ENCODE measurements at places on chromosomes 2 and 18.

DNA sequence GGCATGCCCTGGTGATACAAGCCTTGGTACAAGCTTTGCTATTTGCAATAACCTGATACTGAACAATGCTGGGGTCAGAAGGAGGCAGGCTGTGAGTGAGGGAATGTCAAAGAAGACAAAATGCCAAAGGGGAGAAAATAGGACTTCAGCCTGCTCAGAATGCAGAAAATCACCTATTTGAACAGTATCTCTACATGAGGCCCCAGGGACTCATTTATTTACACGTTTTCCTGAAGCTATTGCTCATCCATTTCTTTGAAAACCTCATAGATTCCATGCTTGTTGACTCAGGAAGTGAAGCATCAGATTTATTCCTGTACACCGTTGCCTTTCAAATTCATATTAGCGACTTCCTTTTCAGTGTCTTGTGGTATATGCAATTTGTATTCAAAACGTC is 69.4 kb upstream of the CBLN2 start:
- no peak for DNase-seq

GRCh38 chr2:56133441-56133840 is 50.3 kb upstream of the CCDC85A start:
- peak; percentile 8 for DNase-seq

- no peak for DNase-seq
These were observed 280.6 kb downstream of the MYT1L start for GRCh38 chr2:2050446-2050845.

GRCh38 chr18:25299426-25300300 is 52.3 kb downstream of the ZNF521 start:
- DNase-seq: peak; percentile 81

DNA sequence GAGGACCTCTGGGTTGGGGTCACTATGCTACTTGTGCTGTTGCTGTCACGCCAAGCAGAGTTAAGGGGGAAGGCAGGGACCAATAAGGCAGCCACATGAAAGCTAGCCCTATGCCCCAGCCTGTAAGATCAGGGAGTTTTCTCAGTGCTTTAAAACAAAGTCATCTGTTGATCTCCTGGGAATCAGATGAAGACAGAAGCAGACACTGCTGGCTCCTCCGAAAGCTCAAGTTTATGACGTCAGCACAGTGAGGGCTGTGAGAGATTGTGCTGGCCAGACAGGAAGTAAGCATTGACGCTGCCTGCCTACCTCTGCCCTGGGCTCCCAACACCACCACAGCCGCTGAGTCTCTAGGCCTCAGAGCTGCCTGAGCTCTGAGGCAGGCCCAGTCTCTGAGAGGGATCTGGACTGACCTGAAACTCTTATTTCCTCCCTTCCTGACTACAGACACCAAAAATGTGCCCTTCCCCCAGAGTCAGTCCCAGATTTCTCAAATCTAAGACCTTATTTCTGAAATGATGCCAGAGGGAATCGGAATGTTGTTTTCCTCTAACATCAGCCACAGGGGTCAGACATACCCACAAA is 118.1 kb upstream of the EPAS1 start:
- peak; percentile 36 for DNase-seq

DNA sequence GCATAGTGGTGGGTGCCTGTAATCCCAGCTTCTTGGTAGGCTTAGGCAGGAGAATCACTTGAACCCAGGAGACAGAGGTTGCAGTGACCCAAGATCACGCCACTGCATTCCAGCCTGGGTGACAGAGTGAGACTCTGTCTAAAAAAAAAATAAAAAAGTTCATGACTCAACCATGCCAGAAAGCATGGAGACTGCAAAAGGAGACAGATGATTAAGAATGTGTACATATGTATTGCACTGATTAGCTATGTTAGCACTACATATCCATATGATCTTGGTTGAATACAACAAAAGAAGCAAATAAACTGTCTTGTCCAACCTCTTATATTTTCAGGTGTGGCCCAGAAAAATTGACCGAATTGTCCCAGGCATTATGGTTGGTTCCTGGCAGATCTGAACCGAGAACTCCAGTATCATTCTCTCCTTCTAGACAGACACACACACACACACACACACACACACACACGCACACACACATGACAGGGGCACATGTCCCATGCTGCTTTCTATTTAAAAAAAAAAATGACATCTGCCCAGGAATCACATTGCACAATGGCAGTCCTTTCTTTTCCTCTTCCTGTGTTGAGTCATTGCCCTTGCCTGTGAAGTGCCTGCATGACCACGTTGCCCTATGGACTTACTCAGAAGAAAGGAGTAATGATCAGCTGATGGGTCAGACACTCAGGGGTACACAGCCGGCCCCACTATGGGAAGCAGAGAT is 65.6 kb downstream of the MYCN start:
- peak; percentile 62 for DNase-seq

DNA sequence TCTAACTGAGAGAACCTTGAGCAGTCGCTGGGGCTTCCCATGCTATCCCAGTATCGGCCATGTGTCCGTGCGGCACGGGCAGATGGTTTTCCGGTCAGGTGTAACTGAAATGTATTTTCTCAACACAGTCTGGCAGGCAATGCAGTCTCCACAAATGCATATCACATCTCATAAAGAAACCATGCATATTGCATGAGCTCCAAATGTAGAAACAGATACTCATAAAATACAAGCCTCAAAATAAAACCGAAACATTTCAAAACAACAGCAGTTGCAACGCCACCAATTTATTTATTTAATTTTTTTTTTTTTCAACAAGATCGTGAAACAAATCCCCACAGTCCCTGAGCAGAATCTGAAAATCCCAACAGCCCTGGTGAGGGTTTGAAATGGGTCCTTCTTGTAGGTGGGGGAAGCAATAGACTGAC is 299.4 kb downstream of the LPIN1 start:
- DNase-seq: no peak

DNA sequence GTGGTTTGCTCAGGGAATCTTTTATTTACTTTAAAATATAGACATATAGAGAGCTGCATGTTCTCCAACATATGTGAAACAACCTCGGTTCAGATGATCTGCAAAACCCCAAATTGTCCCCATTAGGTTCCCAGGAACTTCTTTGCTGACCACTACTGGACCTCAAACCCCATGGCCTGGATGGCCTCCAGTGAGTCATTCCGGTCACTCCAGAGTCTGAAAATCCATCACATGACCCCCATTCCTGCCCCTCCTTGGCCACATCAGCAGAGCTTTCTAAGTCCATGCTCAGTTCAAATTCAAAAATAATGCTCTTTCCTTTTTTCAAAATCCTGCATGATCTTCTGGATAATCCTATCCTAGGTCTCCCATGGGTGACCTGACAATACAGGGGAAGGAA is 271.0 kb downstream of the TNS1 start:
- peak; percentile 21 for DNase-seq

DNA sequence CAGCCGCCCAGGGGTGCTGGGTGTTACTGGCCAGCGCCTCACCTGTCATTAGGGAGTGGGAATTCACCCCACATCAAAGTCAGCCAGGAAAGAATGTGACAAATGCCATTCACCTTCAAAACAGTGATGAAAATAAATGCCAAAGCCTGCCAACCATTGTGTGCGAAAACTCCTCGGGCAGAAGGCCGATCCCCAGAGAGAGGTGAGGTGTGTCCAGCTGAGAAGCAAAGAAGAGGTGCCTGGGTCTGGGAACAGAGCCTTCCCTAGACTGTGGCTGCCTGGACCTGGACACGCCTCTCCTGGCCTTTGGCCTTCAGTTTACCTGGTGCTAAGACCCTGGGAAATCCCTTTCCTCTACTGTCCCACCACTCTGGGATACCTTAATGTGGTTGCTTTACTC is 142.7 kb downstream of the CYP26B1 start:
- no peak for DNase-seq

DNA sequence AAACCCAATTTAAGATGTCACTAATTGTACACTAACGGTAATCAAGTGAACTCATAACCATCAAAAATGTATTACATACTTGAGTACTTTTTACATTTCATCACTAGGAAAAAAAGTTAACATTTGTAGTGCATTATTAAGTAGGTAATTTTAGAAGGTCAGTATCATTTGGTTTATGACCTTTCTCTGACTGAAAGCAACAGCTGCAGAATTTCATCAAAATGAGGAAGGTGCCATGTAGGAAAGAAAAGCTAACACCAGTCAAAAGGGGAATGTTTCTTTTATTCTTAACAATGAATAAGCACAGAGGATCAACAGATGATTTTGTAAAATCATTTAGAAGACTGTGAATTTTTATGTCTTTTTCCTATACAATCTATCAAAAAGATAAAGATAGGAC is 79.0 kb downstream of the PIGN start:
- DNase-seq: no peak

DNA sequence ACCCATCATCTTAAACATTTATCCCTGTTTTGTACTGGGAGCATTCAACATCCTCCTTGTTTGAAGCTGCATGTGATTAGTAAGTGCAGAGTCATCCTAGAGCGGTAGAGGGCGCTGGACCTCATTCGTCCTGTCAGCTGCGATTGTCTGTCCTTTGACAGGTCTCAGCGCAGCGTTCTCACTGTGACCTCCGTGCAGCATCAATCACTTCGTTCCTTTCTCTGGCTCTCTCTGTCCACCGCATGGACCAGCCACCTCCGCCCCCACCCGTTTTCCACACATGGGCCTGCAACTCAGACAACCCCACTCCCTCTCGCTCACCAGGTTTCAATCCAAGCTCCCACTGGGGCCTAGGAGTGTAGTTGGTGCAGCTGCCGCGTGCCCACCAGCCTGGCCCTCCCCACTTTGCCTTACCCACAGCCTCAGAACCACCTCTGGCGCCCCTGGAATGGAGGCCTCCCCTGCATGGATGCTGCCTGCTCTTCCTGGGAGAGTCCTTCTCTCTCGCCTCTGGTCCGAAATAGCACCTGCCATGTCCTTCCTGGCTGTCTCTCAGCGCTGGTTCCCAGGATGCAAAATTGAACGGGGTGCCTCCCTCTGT is 90.5 kb downstream of the NDUFA10 start:
- DNase-seq: peak; percentile 28

GRCh38 chr2:232405943-232406510 is 617 bp upstream of the ALPG start:
- DNase-seq: no peak

DNA sequence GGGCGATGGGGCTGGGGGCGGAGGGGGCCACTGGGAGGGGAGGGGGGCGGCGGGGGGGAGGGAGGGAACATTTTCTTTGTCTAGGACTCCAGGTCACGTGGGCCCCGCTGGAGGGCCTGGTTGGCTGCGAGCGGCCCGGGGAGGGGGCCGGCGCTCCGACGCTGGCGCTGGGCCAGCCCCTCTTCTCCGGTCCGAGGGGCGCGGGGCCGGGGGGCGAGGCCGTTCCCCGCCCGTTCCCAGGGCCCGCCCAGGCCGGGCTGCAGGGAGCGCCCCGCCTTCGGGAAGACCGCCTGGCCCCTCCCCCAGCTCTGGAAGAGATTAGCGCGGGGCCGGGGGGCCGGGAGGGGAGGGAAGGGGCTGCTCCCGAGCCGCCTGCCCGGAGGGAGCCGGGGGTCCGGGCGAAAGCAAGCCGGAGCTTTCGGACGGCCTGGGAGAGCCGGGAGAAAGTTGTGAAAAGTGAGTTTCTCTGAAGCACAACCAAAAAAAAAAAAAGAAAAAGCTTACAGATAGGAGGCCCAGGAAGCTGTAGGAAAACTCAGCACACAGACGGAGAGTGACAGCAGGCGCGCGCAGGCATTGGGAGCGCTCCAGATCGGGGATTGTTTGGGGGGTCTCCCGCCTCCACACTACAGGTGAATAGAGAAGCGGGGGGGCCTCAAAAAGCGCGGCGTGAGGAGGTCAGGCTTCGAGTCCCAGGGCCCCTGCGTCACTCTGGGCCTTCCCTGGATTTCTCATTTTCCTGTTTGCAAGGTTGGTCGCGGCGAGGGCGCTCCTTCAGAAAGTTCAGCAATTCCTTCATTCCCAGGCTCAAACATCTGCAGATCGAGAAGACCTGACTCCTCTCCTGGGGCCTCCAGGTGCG is 84.1 kb upstream of the POMC start:
- peak; percentile 18 for DNase-seq

- DNase-seq: no peak
These were observed 4.4 kb downstream of the ANKRD44 start for GRCh38 chr2:197306024-197306695.

GRCh38 chr2:77054938-77055337 is 467.2 kb downstream of the LRRTM4 start:
- peak; percentile 1 for DNase-seq

DNA sequence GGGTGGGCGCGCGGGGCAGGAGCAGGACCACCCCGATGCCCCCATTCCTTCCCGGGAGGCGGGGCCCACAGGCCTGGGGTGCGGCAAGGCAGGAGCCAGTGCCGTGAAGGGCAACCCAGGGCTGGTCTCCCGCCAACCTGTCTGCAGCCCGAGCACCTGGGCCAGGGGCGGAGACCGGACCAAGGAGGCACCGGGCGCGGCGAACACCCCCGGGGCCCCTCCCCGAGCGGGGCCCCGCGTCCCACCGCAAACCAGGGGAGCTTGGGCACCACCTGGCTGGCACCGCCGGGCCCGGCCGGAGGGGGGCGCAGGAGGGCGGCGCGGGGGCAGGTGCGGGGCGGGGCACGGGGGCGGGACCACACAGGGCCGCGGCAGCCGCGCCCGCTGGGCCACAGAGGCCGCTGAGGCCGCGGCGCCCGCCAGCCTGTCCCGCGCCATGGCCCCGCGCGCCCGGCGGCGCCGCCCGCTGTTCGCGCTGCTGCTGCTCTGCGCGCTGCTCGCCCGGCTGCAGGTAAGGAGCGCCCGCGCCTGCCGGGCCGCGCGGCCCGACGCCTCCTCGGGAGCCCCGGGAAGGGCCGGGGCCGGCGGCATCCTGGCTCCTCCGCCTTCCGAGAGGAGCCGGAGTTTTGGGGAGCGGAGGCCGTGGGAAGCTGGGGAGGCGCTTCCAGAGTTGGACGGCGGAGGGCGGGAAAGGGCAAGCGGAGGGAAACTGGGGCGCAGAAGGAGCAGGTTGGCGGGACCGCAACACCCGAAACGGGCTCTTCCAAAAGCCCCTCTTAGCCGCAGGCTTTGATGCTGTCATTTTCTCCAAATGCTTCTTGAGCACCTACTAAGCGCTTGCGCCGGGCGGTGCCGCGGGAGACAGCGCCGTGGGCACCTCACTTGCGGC is at the start of gene TNFRSF11A:
TSS of gene TNFRSF11A (plus strand) at position 394 of the 889 bp plus-strand sequence. CDS start at position 437, 43 bp downstream.
- no peak for DNase-seq

GRCh38 chr2:219520079-219520478 is 5.8 kb downstream of the ASIC4 start:
- no peak for DNase-seq

DNA sequence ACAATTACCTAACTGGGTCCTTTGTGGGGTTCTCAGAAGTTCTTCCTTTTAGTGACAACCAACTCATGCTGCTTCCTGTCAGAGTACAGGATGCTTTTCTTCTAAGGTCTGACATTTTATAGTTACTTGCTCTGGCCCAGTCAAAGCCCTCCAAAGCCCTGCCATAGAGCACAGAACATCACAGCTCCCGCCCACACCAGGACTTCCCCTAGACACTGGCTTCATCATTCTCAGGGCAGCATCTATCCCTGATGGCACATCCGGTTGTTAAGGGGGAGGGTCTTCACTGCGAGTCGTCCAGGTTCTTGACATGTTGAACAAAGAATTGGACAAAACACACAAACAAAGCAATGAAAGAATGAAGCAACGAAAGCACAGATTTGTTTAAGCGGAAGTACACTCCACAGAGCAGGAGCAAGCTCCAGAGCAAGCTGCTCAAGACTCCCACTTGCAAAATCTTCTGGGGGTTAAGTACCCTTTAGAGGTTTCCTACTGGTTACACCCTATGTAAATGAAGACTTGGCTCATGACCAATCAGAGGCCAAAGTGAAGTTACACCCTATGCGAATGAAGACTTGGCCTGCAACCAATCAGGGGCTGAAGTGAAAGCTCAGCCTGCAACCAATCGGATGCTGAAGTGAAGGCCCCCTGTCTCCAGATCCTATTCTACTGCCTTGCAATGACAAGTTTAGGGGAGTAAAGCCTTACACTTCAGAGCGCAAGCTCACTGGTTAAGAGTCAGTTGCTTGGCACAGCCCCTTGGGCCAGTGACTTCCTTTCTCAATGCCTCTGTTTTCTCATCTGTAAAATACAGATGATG is 79.0 kb downstream of the HDAC4 start:
- DNase-seq: no peak
